Cortex of kidney (tissue), 1 donor: ENCODE measurements at places on chromosomes 2 and 18.

DNA sequence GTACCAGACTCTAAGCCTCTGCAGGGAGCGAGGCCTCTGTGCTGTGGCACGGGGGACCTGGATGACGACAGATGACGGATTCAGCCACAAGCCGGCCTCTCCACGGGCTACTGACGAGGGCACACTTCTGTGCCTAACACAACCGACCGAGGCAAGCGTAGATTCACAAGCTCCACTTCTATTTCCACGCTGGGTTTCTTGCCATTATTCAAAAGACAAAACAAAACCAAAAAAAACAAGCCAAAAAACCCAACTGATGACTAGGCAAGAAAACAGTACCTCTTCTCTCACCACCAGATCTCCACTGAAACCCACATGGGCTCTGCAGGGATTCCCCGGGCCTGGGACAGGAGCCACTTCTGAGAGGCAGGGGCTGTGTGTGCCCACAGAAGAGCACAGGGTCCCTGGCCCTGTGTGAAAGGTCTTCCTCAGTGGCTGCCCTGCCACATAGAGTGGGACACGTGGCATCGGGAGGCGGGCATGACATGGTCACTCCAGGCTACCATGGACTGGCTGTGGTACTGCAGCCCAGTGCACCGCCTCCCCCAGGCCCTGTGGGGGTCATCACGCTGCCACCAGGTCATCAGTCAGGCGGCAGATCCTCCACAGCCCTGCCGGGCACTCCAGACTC, 254.7 kb downstream of the HDAC4 start:
- DNase-seq, result no peak

DNA sequence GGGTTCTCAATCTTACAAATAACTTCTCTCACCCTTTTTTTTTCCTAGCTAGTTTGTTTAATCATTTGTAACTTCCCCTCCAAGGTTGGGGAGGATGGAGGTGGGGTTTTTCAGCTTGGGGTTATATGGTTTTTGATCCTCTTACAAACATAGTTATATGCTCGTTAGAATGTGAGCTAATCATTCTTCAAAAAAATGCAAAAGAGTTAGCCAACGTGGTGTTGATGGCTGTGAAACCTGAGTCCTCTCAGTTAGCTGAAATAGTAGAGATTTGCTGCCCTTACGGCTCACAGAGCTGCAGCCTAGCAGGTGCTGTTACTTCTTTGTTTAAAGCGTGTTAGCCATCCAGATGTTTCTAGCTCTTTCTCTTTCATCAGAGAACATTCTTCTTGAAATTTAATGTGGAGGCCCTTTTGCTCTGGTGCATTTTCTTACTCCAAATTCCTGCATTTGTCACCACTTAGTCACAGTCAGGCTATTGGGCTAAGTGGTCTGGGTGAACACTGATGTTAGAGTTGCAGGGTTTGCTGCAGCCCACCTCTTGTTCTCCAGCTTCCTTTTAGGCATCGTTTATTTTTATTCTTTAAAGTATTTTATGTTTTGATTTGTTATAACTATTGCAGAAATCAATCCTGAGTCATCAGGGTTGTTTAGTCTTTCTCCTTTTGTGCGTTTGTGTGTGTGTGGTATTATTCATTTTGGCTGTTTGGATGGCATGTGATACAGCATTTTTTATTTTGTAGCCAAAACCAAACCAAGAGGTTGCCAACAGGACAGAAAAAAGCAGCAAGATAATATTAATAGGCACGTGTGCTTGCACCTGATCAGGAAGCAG, 41.1 kb downstream of the LIMS1 start:
- no peak for DNase-seq

DNA sequence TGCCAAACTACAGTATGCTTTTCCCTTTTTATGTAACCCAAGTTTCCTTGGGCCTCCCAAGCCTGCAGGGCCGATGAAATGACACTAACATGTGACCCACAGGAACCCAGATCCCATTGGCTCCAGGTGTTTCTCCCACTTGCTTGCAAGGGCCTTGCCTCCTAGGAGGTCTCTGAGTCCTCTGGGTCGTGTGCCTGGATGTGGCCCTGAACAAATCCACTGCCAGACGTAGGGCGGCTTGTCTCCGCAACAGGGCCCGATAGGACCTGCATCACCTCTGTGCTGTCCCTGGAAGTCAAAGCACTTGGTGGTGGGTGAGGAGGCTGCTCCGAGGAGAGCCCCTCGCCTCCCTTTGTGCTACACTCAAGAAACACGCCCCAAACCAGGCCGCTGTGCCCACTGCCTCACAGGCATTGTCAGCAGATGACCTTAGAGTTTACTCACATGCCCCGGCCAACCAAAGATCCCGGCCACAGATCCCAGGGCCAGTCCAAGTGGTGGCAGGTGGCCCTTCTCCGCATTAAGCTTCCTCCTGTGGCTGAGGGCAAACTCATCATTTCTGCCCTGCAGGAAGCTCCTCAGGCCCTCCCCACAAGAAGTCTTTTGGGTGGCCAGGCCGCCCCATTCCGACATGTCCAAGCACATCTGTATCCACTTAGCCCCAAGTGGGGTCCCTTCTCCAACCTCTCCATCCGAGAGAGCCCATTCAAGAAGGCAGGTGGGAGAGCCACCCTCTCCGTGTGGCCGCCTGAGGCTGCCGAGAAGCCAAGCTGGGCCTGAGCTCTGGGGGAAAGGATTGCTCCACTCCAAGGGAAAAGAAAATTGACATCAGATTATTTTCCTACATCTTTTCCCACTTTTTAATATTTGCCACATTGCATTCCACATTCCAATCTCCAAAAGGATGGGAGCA, 76.7 kb downstream of the GFPT1 start:
- DNase-seq, result no peak

DNA sequence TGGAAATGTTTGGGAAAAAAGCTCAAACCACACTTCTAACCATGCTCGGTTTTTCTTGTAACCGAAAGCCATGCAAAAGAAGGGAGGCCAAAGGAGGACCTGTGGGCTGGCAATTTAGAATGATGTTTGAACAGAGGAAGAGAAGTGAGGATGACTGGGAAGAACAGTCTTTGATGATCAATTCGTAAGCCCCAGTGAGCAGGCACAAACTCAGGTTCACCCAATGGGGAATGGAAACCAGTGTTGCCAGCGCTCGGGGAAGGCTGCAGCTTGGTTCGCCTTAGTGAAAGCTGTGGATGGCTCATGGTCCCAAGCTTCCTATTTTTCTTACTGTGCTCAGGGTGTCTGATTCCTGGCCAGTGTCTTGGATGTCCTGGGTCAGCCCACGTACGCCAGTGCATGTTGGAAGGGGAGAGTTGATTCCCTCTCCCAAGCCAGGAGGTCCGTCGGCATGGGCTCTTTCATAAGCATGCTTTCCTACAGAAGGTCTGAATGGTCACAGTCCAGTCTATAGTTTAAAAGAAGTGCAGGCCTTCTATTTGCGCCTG, 79.2 kb downstream of the VAPA start:
- no peak for DNase-seq

GRCh38 chr2:199606193-199606780, 148.5 kb upstream of the SATB2 start:
- no peak for DNase-seq

DNA sequence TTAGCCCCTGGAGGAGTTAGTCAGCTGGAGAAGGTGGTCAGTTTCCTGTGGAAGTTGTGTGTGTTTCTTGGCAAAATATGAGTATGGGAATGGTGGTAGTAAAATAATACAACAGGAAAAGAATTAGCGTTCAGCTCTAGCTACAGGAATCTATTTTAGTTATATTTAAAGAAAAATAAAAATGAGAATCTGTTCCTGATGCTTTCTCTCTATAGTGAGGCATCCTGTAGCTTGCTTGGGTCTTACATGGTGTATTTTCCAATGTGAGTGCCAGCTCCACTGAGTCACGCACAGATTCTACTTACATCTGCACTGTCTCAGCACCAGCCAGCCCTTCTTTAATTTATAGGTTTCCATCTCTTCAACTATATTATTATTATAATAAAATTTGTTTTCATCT, 132.2 kb downstream of the BIRC6 start:
- no peak for DNase-seq

DNA sequence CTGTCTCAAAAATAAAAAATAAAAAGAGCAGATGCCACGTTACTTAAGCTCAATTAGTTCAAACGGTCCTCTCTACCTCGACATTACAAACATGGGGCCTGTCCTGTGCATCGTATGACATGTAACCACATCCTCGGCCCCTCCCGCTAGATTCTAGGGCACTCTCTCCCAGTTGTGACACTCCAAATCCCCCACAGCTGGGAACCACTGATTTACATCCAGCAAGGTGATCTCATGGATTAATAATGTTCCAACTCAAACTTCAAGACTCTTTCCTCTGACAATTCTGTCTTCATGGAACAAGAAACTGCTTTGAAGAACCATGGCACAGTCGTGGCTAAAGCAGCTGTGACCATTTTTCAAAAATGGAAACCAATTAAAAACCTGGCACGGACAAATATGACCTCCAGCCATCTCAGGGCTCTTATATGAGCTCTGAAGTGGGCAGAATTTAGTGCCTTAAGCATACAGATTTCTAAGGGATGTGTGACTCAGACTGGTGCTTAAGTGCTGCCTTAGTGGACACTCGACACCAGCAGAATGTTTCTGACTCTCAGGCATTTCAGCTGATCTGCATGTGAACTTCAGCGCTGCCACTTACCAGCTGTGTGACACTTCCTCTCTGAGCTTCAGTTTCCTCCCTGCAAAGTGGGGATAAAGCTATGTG, 31.7 kb upstream of the ASAP2 start:
- no peak for DNase-seq

GRCh38 chr2:145460112-145460511, 940.2 kb upstream of the ZEB2 start:
- DNase-seq, result no peak

GRCh38 chr2:176081837-176082524, 1.8 kb downstream of the EVX2 start:
- DNase-seq, result no peak

- no peak for DNase-seq
Observed at GRCh38 chr18:11850821-11851145, 430 bp upstream of the CHMP1B start.

GRCh38 chr2:213021971-213022899, 129.2 kb downstream of the IKZF2 start:
- DNase-seq, result no peak

- no peak for DNase-seq
Observed at GRCh38 chr2:119063177-119063576, 95.4 kb downstream of the C1QL2 start.

DNA sequence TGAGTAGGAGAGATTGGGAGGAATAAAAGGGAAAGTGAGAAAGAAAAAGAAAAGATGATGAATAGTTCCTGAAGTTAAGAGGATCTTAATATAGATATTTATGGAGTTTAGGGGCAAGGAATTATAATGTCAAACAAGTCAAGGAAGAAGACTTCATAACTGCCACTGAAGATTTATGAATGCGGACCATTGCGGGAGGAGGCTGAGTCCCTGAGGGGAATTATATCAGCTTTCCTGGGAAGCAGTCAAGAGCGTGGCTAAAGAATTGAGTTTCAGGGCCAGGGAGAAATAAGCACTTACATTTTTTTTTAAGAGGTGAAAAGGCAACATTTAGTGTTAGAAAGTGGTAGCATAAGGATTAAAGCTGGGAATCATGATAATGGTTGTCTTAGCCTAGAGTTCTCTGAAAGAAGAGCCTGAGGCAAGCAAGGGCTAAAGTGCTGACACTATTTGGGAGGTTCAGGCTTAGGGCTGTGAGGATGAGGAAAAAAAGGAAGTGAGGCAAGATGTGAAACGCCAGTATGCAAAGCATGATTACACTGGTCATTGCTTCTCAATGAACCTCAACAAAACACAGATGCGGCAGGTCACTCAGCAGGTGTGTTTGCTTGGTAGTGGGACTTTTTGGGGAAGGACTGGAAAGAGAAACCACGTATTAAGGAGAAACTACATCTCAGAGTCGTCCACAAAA, 217.1 kb downstream of the SLC4A3 start:
- DNase-seq, result no peak

- no peak for DNase-seq
Observed at GRCh38 chr2:206031162-206031784, 54.7 kb downstream of the INO80D start.

DNA sequence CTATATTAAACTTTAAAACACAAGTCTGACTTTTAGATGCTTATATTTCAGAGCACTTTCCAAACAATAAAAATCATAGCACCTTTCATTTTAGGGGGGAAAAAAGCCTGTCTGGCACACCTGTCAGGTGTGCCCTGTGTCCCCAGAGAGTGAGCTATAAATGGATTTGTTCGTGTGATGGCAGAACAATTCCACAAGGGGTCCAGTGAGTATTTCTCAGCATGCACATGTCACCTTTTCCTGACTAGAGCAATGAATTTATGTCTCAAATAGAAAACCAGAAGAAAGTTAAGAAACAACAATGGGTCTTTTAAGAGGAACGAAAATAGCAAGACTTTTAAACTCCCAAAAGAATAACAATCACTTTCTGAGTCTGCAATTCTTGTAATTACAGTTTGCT, 55.9 kb downstream of the ACVR1C start:
- no peak for DNase-seq

- no peak for DNase-seq
Observed at GRCh38 chr2:176685908-176686307, 416.7 kb downstream of the MTX2 start.

DNA sequence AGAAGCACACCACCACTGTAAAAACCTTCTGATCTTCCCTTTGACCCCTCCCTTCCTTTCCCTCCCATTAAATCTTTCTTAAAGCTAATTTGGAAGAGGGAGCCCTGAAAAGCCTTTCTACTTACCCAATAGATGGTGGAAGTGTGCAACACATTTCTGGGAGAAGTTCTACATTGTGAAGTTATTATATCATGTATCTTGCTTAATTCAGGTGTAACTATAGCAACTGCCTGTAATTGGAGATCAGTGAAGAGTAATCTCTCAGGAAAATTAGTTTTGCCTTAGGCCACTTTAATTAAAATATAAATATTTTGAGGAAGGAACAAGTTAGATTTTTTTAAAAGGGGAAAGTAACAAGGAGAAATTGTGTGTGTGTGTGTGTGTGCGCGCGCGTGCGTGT, 266.0 kb downstream of the SH3BP4 start:
- no peak for DNase-seq

GRCh38 chr2:67727623-67728022, 330.5 kb downstream of the ETAA1 start:
- no peak for DNase-seq

DNA sequence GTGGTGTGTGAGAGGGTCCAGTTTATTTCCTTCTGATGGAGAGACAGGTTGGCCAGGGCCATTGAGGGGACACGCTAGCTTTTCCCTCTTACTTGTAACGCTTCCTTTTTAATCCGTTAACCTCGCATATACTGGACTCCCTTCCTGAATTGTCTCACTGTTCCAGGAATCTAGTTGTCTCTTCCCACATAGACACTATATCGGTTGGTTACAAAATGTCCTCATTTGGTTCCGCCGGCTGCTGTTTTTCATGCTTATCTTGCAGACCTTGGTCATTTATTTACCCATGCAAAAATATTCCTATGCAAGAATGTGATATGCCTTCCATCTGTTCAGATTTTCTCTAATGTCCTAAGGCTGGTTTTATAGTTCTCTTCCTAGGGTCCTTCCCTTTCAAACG, 35.0 kb downstream of the NEURL3 start:
- DNase-seq, result no peak
